Stimulated activated CD8-positive, alpha-beta memory T cell treated with anti-CD3 and anti-CD28 coated beads, Interleukin-7, amount 100 ng/mL, for 24 hours (primary cell): ENCODE measurements at places on chromosomes 7 and 10.

GRCh38 chr7:29945259-29945809 lies 44.3 kb downstream of the SCRN1 start:
- no peak for DNase-seq

DNA sequence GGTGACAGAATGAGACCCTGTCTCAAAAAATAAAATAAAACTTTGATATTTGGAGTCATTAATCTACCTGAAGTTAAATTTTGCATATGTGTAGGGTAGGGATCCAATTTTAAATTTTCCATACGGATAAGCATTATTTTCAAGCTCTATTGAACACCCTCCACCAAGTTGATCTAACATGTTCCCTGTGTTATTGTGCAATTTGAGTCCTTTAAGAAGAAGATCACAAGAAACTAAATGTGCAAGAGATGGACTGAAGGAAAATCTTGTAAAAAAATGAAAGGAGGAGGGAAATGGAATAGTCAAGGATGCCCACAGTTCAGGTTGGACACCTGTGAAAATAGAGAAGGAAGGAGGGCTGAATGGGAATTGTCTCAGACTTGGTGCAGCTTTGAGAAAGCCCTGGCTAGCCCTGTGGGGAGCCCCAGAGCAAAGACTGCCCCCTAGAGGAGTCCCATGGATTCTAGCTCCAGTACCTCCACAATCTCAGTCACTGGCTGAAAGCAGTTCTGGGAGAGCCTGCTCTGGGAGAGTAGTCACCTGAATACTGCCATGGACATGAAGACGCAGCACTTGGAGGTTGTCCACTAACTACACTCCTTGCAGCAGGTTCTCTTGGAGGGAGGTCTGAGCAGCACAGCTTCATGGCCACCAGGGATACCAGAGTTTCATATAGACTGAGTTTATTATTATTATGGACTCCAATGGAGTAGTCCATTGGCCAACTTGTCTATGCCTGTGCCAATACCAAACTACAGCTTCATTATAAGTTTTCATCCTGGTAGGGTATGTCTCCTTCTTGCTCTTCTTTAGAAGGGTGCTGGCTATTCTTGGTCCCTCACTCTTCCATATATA lies 5.7 kb upstream of the TIAL1 start:
- no peak for DNase-seq

DNA sequence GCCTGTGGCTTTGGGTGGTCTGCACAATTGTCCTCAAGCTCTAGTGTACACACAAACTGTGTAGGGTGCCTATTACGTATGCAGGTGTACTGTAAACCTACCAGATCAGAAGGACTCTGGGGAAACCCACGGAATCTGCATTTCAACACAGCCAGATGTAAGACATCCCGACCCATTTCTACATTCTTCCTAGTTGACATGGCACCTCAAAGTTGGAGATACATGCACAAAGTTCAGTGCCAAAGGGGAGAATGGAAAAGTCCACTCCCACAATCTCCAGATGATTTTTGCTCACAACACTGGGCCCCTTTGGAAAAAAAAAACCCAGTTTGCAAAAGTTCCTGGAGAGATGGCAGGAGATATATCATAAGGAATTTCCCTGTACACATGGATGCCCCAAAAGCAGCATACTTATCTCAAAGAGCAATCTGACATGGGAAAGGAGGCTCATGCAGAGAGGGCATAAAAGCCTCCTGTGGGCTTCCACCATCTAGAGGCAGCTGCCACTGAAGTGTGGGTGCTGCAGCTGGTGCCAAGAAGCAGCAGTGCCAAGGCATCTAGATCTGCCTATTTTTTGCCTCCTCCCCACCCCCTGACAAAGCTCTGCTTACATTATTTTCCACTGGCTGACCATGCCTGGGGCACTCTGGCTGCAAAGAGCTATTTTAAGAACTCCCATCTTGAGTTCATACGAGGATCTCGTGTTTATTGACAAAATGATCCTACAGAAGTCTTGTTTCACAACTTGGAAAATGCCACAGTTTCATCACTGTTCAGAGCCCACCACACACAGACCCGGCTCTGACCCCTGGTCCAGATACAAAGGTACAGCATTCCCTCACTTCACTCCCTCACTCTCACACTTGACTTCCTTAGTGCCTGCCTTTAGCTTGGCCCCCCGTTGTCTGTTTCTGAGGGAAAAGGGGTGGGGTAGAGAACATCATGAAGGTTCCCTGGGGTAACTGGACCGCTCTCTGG lies 12.9 kb downstream of the TECTB start:
- DNase-seq: no peak

DNA sequence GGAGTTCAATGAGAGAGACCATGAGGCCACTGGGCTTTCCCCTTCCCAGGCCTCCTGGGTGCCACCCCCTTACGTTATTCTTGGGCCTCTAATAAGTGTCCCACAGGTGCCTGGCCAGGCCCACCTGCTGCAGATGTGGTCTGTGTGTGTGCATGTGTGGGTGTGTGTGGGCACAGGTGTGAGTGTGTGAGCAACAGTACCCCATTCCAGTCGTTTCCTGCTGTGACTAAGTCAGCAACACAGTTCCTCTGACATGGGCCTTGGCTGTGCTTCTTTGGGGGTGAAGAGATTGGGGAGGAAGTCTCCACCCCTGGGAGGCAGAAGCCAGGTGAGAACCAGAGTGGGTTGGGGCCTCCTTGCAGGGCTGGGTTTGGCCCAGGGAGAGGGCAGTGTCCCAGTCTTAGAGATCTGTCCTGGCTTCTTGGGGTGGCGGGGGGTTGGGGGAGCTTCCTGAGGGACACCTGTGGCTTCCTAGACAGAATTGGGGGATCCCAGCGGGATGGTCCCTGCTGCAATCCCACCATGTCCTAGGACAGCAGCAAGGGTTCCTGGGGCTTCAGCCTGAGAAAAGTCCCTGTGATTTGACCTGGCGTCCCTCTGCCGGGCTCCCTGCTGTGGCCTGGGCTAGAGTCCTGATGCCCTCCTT lies 4.1 kb upstream of the PILRB start:
- no peak for DNase-seq

GRCh38 chr7:79339208-79339925 lies 114.1 kb downstream of the MAGI2 start:
- DNase-seq: no peak

DNA sequence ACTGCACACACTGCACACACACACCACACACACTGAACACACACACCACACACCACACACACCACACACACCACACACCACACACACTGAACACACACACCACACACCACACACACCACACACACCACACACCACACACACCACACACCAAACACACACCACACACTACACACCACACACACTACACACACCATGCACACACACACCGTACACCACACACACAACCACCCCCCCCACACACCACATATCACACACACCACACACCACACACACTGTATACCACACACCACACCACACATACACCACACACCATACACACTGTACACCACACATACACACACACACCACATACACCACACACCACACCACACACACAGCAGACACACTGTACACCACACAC lies 59.5 kb downstream of the FAM204A start:
- no peak for DNase-seq

DNA sequence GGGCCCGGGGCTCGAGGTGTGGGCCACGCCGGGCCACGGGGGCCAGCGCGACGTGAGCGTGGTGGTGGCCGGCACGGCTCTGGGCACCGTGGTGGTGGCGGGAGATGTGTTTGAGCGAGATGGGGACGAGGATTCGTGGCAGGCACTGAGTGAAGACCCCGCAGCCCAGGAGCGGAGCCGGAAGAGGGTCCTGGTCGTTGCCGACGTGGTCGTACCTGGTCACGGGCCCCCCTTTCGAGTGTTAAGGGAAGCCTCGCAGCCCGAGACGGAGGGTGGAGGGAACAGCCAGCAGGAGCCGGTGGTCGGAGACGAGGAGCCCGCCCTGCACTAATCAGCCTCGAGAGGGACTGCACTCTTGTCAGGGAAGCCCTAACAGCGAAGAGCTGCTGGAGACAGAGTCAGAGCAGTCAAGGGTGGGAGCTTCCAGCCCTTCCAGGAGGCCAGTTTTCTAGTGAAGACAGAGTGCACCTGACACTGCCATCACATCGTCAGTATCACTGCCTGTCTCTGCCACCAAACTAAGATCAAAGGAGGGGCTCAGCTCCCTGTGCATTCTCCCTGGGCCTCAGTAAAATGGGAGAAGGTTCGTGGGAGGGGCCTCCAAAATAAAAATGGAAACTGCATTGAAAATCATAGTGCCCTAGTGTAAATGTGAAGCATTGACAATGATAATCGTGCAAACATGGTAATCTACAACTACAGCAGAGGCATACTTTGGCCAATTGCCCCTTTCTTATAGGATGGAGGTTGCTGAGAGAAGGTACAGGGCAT lies 1.3 kb downstream of the MBLAC1 start:
- DNase-seq: no peak

DNA sequence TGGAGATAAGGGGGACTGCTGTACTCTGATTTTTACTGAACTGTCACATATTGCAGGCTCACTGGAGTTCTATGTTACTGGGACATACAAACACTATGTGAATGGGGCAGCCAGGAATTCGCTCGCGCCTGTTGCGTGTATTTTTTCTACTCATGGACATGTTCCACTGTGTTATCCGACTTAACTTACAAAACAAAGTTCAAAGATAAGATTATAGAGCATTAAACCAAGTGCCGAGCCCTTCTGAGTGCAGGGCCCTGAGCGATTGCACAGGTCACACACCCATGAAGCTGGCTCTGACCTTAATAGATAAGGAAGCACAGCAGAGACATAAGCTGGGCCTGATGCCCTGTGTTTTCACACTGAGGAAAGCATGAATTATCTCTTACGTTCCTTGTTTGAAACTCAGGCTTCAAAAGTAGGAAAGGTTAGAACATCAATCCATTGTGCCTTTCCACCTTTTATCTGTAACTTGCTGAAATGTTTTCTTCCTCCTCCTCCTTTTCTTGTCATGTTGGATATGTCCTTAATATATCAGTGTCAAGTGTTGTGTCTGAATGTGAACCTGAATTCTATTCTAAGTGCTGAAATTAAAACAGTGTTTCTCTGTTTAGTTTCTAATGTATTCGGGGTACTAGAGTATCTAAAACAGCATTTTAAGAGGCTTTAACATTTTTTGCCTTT lies 273.8 kb downstream of the AUTS2 start:
- DNase-seq: no peak

GRCh38 chr10:127851661-127852194 lies 41.0 kb downstream of the CLRN3 start:
- no peak for DNase-seq

DNA sequence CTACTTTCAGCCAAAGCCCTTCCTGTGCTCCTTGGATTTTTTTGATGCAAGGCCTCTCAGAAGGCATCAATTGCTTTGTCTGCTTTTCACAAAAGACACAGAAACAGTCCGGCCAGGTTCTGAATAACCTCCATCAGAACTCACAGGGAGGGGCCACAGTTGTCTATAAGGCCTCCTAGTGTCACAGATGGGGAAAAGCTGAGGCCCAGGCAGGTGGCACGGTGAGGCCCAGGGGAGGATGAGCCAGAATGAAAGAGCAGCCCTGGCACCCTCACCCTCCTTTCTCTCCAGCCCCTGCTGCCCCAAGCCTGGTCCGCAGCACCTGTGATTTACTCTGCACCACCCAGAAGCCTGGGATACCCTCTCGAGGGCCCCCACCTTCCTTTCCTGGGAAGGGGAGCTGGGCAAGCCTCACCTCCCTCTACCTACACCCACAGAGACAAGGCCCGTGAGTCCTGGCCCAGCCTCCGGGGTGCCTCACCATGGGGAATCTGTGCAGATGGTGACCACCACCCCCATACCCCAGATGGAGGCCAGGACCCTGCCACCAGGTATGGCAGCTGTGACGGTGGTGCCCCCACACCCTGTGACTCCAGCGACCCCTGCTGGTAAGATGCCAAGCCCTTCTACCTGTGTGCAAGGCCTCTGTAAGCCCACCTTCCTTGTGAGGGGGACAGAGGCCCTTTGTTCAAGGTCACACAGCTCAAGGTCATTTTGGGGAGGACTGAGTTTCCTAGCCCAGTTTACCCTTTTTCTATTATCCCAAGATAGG lies 26.2 kb upstream of the ZNF467 start:
- peak; percentile 12 for DNase-seq

DNA sequence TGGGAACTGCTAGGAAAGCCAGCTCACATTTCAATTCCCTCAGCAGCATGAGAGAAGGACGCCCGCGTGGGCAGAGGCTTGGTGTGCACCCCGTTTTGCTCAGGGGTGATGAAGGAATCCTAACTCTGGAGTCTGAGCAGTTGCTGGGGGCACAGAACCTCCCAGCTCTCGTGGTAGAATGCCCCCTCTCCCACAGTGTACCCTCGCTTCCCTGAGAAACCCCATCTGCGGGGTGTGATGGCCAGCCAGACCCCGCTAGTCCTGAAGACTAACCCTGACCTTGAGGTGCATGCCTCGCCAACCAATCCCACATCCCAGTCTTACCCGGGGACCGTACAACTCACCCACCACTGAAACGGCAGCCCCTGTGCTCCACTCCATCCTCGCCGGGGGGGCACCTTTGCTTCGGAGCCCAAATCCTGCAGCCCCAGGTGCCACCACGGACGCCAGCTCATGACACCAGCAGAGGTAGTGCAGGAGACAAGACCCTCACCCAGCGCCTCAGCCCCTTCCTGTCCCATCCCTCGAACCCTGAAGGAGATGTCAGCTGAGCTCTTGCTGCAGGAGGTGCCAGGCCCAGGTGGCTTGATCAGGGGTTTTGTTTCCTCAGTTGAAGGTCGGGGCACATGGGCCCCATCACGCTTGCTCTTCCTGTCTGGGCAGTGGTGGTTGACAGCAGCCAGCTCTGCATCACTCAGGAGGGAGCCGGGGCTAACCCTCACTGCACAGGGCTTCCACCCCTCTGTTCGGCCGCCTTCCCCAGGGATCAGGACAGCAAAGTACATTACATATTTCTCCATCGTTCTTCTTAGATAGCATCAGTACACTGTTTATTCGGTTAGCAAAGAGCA lies 236.5 kb downstream of the MGMT start:
- no peak for DNase-seq

DNA sequence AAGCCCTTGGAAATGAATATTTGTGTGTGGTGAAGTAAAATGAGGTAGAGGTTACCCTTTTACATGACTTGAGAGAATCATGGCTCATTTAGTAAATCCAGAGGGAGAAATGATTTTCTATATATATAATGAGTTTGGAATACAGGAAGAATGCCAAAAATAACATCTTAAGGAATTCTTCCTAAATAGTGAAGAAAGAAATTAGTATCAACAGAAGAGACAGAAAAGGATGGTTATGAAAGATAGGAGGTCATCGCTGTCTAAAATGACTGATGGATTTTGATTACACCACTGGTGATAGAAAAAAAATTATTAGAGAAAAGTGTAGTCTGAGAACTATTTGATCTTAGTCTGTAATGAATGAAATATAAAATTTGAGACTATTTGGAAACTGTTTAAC lies 283.0 kb downstream of the ADK start:
- no peak for DNase-seq

DNA sequence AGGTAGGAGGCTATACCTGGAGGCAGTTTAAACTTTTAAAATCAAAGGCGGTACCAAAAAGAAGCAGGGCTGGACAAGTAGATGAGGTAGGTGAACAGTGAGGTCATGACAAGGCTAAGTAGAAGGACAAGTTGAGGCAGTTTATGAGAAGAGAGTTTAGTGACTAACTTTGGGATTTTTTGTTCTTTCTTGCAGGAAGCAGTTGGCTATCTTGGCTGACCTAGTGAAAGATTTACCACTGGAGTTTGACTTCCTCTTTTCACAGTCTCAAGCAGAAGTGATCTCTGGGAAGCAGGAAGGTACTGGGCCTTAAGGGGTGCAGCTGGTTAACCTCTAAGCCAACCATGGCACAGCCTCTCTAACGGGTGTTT lies 26.3 kb downstream of the ENTPD7 start:
- no peak for DNase-seq
